ENCODE measurements at places on chromosomes 7 and 10.

DNA sequence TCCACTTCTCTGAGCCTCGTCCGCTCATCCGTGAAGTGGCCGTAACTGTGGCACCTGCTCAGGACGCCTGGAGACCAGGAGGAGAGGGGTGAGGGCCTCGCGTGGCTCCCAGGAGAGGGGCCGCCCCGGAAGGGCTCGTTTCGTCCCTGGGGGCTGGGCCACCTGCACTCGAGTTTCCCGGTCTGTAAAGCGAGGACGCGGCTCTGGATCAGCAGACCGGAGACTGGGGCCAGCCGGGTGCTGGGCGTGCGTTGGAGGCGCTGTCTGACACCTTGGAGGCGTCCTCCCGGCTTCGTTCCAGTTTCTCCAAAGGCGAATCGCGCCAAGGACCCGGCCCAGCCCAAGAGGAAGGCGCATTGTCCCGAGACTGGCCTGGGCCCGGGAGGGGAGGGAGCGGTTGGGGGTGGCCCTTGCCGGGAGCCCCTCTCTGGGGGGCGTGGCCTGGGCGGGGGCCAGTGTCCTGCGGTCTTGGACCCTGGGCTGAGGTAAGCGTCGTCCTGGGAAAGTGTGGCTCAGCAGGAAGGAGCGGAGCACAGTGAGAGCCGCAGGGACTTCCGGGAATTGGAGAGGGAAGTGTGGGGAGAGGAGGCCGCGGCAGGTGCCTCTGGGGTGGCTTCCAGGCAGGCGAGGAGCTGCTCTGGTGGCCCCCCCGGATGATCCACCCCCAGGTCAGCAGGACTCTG is 89.6 kb downstream of the FOXL3 start:
- no peak for DNase-seq

DNA sequence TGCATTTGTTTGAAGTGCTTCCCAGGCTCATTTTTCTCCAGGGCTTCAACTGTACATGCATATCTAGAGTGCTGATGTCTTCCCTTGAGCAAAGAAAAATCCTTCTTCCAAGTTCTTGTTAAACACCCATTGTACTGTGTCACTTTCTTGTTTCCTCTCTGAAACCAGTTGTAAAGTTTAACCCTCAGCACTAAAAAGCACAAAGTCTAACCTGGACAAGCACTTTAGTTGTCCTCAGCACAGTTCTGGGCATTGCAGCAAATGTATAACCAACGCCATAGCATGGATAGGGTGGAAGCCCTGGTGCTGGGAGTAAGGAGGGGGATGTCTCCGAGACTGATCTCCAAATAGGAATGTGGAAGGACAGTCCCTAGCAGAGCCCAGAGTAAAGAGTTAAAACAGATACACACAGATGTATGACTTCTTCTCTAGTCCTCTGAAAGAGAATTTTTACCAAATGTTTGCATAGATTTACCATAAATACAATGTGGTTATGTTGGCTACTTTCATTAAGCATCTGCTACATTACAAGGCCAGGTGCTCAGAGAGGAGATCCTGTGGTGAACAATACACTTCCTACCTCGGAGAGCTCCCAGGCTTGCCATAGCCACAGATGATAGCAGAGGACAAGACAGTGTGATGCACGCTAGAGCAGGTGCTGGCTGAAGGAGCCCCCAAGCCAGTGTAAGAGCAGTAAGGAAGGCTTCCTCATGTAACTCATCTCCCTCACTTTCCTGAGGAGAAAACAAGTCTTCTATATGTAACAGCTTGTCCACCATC is 57.0 kb downstream of the DNAJC12 start:
- no peak for DNase-seq

DNA sequence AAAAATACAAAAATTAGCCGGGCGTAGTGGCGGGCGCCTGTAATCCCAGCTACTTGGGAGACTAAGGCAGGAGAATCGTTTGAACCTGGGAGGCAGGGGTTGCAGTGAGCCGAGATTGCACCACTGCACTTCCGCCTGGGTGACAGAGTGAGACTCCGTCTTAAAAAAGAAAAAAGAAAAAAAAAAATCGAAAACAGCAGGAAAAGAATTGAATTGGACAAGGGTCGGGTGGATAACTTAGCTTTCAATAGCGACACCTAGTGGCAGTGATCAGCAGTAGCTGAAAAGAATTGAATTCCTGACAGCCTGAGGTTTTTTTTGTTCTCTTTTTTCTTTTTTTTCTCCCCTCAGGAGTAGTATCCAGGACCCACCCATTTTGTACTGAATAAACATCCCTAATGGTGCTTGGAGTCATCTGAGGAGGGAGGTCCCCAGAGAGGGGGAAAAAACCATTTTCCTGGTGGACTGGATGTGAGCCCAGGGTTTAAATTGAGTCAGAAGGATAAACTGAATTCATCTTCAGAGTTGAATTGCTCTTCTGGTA is 55.1 kb downstream of the CYCS start:
- peak; percentile 47 for DNase-seq

GRCh38 chr7:66348959-66349358 is 143.8 kb downstream of the TPST1 start:
- DNase-seq, result no peak

GRCh38 chr7:92460510-92460909 is 13.2 kb downstream of the GATAD1 start:
- DNase-seq, result no peak

DNA sequence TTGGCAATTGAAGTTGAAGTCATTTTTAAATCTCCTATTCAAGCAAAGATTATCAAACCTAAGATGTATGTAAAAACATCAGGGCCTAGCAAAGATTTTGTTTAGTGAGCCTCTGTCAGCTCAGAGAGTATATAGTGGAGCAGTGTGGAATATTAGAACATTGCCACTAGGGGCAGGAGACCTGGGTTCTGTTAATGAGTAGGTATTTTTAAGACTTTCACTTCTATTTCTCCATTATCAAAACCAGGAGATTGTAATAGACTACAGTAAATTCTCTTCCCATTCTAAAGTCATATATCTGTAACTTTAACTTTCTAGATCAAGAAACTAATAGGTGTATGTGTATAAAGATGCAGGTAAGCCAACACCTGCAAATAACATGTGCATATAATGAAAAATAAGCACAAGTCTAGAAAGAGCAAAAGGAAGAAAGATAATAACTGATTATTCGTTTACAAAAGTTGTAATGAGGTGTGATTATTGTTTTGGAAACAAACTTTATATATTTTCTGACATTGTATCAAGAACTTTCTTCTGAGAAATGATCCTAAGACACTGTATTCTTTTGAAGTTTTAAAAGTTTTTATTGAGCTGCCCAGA is 64.4 kb downstream of the KCND2 start:
- DNase-seq, result no peak

GRCh38 chr10:132912713-132913558 is 29.4 kb downstream of the CFAP46 start:
- DNase-seq, result no peak

GRCh38 chr7:77561352-77561751 is 24.3 kb downstream of the PTPN12 start:
- no peak for DNase-seq

DNA sequence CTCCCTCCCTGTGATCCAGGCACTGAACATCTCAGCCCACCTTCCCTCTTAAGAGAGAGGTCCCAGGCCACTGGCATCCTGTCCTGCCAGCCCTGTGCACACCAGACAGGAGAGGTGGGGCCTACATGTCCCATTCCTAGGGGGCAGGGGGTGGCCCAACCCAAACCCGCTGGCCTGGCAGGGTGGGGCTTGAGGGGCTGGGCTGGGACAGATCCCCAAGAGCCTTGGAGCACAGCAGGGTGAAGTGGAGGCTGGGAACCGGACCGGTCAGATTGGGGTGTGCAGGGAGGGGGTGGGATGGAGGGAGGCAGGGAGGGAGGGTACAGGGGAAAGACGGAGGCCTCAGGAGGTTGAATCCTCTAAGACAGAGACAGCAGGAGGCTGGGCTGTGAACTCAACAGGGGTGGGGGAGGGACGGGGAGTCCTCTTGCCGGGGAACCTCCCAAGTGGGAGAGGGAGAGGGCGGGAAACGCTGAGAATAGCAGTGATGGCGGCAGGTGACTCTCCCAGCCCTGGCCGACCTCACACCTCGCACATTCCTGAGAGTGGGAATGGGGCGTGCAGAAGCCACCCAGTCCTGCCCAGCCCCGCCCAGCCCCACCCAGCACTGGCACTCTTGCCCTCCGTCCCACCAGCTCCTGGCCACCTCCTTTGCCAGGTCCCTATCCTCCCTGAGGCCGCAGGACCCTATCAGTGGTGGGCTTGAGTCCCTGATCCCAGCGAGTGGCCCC is 6.7 kb downstream of the TSC22D4 start:
- no peak for DNase-seq

DNA sequence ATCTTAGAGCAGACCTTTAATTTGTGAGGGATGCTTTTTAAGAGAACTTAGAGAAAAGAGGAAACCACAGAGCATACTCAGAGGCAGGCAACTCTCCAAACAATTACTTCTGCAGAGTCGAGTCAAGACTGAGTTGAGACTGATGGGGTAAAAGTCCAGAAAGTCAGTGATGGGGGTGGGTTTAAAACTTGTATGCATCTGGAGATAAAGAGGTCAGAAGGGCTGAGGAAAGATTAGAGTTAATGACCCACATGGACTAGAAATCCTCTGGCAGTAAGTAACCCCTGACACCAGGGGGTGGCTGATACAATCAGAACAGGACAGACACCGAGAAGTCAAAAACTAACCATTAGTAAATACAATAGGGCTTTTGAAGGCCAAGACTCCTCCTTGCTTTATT is 42.4 kb upstream of the SEPTIN7 start:
- DNase-seq, result no peak

DNA sequence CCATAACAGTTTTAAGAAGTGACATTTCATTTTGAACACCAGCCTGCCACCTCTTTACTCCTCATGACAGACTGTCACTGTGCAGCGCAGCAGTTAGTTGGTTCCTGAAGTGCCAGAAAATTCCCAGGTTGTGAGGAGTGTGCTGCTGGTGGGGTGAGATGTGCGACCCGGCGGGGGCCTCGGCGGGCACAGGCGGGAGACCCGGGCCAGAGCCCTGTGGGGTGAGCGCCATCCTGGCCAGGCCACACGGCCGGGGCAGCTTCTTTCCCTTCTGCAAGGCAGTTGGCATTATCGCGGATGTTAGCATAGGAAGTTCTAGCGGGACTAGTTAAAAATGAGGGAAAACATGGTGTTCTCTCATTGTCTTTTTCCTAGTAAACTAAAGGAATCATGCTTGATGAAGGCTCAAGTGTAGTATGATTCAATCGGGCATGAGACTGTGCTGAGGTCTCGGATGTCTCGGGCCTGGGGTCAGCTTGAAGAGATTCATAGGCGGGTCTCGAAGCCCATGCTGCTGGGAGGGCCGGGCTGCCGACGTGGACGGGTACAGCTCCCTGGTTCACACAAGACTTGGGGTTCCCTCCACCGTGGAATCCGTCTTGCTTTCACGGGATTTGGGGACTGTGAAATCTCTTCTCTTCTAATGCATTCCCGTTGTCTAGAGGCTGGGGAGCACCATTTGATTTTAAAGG is 56.1 kb downstream of the MGMT start:
- no peak for DNase-seq

GRCh38 chr7:10257438-10257837 is 716.2 kb upstream of the PHF14 start:
- no peak for DNase-seq

DNA sequence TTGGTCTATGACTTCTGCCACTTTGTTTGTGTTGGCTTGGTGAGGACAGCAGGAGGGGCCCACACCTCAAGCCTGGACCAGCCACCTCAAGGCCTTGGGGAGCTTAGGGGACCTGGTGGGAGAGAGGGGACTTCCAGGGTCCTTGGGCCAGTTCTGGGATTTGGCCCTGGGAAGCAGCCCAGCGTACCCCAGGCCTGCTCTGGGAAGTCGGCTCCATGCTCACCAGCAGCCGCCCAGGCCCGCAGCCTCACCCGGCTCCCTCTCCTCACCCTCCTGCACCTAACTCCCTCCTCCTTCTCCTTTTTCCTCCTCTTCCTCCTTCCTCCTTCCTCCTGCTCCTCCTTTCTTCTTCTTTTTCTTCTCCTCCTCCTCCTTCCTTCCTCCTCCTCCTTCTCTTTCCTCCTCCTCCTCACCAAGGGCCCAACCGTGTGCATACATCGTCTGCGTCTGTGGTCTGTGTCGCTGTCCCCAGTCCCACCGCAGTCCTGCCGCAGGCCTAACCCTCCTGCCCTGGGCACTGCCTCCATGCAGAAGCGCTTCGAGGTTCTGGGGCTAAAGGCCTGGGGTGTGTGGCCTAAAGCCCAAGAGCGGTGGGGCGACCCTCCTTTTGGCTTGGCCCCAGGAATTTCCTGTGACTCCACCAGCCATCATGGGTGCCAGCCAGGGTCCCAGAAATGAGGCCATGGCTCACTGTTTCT is 5.3 kb downstream of the EN2 start:
- DNase-seq, result no peak

DNA sequence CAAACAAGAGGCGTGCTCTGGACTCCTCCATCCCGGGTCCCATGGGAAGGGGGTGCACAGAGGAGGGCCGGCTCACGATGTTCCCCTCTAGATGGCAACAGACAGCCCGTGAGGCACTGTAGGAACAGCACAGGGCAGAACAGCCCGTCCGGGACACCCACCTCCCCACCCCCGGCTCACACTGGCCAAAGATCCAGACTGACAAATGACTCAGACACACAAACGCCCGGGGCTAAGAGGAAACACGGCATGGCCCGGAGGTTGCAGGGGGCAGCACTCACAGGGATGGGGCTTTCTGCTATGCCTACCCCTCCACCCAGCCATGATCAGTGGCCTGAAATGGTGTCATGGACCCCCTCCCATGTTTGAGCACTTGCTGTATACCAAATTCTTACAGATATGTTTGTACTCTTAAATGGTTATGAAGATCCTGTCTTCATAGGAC is 4.9 kb upstream of the ELN start:
- DNase-seq, result peak; percentile 15

DNA sequence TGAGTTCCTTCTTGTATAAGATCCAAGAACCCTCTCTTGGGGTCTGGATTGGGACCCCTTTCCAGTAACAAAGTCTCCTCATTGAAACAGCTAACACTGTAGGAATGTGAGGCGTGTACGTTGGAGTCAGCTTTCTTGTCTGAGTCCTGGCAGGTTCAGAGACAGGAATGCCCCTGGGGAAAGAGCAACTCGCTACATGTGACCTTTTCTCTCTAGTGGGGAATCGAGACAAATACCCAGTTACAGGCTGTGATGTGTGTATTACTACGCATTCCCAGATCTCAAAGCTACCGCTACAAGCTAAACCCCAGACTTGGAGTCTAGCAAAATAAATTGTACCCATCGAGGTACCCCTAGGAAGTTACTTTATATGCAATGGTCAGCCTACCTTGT is 85.6 kb upstream of the FRMD4A start:
- DNase-seq, result no peak

GRCh38 chr10:131860806-131861440 is 39.9 kb upstream of the PPP2R2D start:
- no peak for DNase-seq

GRCh38 chr10:4312051-4312835 is 513.8 kb upstream of the AKR1E2 start:
- DNase-seq, result no peak

- DNase-seq, result no peak
These were observed 382.7 kb upstream of the RNF32 start for GRCh38 chr7:156257904-156258303.

DNA sequence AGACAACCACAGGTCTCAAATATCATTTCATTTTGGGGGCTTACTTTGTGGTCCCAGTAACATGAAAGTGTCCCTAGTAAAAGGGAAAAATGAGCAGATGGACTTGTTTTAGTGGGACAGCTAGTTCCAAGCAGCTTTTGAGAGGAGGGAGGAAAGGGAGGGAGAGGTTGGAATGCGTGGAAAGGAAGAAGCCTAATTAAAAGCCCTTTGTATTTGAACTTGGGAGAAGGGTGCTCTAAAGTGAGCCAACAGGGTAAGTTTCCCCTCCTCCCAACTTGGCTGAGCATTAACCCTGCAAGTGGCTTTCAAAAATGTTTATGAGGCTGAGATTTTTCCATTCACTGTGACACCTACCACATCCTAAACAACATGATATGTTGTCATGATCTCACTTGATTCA is 38.8 kb upstream of the LYZL1 start:
- DNase-seq, result no peak

All from neural crest cell (in vitro differentiated cells).